ENCODE measurements at places on chromosomes 6 and 20.

GRCh38 chr6:56299916-56300315 is 52.5 kb upstream of the COL21A1 start:
- no peak for DNase-seq

GRCh38 chr6:138526822-138527235 is 27.5 kb upstream of the NHSL1 start:
- no peak for DNase-seq

DNA sequence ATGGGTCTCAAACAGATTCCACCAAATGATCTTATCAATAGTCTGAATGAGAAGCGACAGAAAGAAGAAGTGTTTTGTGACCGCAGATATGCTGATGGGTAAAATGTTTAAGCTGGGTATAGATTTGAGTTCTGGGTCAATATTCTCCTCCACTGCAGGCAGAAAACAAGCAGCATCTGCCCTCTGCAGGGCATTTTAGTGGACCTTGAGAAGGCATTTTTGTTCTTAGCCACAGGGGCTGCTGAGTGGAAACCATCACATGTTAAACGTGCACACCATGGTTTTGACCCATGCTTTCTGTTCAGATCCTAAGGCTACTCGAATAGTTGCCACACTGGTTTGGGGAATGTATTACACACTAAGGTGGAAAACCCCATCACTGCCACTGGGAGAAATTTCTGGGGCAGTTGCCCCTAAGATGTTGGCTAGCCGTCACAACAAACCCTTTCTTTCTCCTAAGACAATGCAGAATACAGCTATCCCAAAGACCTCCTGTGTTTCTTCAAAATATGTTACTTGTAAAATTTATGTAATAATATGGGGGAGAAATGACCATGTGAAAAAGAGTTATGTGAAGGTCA is 5.5 kb downstream of the POU3F2 start:
- no peak for DNase-seq

GRCh38 chr6:11431455-11431937 is 106.1 kb upstream of the TMEM170B start:
- no peak for DNase-seq

GRCh38 chr6:25652007-25652515 is at the start of gene SCGN:
SCGN (plus strand) TSS chr6:25652215; CDS start chr6:25652404, 189 bp downstream.
- DNase-seq: no peak

DNA sequence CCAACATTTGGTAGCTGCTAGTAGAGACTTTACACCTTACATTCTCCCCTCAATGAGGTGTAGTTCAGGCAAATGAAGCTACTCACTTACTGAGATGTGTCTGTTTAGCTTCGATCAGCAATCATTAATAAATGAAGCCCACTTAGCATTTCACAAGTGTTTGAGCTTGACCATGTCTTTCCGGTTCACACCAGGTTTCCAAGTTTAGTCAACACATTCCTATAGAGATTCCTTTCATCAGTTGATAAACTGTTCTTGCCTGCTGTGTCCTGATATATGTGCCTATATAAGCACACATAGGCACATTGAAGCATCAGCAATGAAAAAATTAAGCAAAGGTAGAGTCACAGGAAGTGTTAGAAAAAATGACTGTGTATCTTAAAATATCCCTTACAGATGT is 150.0 kb downstream of the BTBD3 start:
- DNase-seq: no peak

- no peak for DNase-seq
Observed at GRCh38 chr6:144317736-144318135, 32.6 kb downstream of the UTRN start.

- no peak for DNase-seq
Observed at GRCh38 chr6:3911130-3911529, 62.0 kb downstream of the FAM50B start.

GRCh38 chr20:19757487-19758132 is 448 bp upstream of the RIN2 start:
- no peak for DNase-seq

- no peak for DNase-seq
Observed at GRCh38 chr20:22523499-22524392, 60.6 kb downstream of the FOXA2 start.

GRCh38 chr20:497979-498378 is 35.6 kb upstream of the TBC1D20 start:
- no peak for DNase-seq

DNA sequence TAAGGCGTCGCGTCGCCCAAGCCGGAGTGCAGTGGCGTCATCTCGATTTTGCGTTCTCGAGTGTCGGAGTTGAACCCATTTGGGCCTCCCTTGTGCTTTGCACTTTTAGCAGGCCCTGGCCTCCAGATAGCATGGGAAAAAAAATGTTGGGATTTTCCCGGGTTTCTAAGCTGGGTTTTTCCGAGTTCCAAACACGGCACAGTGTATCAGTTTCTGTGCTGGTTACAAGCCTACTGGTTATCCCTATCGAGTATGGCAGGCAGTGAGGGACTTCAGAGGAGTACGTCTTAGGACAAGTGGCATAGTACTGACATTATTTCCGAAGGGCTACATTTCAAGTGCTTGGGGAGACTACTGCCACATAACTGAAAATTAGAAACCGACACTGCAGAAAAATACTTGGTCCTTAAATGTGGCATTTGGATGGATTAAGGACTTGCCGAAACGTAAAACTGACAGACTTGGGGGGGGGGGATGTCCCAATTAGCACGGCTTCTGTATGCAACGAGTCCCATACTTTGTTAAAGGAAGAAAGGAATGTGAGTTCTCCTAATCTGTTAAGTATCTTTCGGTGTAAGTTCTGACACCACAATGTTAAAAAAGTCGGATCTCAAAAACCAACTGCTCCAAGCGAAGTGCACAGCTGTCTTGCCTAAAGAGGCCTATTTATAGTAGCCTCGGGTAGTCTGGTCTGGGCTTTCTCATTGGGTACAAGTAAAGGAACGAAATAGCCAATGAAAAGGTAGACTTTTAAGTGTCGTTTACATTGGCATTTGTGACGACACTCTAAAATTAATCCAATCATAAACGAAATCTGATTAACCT is 70.2 kb downstream of the HFE start:
- peak; percentile 51 for DNase-seq

DNA sequence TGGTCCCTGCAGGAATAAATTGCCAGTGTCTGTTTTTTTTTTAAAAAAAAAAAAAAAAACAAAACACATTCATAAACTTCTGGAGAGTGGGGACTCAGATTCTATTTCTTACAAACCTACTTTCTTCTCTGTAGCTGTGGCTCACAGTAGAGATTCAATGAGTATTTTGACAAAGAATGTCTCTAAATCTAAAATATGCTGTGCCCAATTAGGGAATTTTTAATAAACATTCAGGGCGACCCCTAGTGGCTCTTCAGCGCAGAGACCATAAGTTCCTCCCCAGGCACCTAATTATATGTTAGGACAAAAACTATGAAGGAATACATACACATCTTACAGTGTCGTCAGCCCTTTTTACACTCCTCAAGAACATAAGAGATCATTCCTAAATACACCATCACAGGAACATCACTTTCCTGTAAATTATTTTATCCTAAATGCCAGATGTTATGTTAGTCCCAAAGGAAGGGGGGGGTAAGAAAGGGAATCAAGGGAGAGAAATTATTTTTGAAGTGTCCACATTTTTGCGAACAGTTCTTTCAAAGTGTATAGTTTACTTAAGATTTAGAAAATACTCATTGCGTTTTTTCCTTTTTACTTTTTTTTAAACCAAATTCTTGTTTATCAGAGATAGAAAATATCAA is 21.8 kb upstream of the NAA20 start:
- DNase-seq: peak; percentile 12

GRCh38 chr6:21173031-21173430 is 420.5 kb upstream of the SOX4 start:
- DNase-seq: no peak

DNA sequence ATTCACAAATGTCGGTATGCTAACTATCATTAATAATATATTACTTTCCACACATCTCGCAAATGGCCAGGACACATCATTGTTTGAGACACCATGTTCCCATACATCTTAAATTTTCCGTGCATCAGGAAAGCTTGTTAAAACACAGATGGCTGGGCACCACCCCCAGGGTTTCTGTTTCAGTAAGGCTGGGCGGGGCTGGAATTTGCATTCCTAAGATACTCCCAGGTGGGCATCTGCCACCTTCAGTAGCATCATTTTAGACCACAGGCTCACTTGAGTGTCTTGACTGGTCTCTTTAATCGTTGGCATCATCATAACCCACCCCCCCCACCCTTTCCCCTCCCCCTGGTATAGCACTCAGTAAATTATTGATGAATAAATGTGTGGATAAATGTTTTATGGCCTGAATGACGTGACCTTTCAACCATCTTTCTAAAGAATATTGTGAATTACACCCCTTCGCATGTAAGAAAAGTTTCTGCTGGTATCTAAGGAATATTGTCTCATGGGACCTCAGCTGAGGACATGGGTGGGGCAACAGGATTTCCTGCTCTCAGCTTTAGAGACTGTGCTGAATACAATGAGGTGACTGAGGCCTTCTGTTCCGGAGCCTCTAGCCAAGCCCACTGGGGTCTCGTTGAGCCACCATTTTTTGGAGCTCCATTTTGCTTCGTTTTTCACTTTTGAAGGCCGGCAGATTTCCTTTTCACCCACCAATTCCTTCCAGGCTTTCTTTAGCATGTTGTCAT is 124.1 kb upstream of the NEDD9 start:
- no peak for DNase-seq

DNA sequence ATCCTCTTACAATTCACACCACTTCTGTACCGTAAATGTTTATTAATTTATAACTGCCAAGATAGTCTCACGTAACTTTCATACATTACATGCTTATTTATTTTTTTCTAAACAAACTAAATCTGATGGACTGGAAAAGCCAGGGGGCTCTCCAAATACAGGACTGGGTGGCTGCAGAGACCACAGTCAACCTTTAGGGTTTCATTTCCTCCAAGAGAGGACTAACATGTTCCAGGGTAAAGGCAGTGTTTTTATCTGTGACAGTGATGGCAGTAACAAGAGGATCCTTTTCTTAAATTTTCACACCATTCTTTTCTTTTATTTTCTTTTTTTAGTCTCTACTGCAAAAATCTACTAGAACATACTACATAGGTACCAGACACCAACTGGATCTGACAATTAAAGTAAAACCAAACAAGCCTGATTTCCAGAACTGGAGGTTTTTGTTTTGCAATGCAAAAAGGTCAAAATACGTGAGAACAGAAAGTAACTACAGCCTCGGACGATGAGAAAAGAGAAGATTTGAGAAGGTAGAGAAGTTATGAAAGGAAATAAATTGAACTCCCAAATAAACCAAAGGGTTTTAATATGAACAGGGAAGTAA is 1.2 kb downstream of the LMBRD1 start:
- no peak for DNase-seq

DNA sequence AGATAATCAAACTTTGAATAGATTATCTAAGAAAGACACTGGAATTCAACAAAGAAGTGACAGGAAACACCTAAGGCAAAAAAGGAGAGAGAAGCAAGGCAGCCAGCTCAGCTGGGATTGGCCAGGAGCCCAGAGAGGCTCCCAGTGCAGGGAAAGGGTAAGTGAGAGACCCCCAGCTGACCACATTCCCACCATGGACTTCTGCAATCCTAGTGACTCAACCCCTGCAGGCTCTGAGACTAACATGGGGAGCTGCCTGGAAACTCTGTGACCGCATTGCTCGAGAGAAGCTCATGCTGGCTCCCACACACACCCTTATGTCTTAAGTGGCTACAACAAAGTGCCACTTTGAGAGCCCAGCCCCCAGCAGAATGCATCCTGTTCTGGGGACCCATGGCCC is 215.1 kb downstream of the PACRG start:
- no peak for DNase-seq

GRCh38 chr6:106083618-106084017 is 2.5 kb upstream of the PRDM1 start:
- DNase-seq: no peak
